A172 (cell line): ENCODE measurements at places on chromosomes 13 and 19.

- no peak for DNase-seq
Measured at GRCh38 chr13:103099722-103100293, 33.6 kb upstream of the SLC10A2 start.

DNA sequence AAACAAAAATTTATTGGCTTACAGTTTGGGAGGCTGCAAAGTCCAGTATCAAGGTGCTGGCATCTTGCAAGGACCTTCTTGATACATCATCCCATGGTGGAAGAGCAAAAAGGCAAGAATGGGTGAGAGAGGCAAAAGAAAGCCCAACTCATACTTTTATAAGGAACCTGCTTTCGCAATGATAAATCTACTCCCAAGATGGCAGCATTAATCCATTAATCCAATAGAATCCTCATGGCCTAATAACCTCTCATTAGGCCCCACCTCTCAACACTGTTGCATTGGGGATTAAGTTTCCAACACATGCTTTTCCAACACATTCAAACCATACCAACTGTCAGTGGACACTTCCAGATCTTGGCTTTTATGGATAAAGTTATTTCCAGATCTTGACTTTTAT, 48.7 kb upstream of the ZNF507 start:
- no peak for DNase-seq

DNA sequence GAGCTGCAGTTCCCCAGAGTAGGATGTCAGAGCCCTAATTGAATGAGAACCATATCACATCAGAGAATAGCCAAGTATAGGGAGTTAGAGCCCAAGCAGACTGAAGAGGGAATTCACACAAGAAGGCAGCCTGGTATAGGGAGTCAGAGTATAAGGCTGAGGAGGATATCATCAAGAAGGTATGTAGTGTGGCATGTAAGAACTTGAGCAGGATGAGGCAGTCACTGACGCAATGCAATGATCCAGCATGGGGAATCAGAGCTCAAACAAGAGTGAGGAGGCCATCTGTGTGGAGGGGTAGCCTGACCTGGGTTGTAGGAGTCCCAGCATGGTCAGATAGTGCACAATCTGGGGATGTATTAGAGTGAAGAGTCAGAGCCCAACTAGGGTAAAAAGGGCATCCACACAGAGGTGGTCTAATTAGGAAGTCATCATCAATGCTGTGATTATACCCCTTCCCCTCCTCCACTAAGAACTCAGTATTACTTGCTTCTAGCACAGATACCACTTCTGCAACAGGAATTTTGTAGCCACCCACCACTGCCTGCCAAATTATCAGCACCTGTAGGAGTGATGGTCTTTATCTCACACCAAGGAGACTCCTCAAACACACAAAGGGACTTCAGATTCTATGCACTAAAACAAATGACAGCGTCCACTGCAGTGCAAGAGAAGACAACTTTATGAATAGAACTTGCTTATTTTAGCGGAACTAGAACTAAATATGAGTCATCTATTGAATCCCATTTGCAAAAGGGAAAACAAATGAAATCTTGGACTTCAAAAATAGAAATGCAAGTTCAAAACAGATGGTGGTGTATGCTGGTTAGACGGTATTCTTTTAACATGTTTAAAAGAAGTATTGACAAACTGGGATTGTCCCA, 107.2 kb downstream of the FNDC3A start:
- DNase-seq = no peak

DNA sequence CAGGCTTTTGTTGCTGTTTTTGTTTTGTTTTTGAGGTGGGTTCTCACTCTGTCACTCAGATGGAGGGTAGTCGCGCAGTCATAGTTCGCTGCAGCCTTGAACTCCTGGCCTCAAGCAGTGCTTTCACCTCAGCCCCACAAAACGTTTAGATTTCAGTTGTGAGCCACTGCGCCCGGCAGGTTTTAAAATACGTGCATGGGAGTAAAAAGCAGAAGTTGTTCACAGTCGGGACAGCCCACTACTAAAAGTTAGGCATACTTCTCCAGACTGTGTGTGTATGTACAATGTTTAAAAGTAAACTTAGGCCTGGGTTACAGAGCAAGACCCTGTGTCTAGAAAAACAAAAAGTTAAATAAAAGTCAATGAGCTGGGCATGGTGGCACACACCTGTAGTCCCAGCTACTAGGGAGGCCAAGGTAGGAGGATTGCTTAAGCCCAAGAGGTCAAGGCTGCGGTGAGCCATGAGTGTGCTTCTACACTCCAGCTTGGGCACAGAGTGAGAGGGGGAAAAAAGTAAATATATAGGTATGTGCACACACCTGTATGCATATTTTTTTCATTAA, 6.1 kb downstream of the SAFB start:
- no peak for DNase-seq

- DNase-seq = no peak
Measured at GRCh38 chr13:99908140-99908803, 63.3 kb downstream of the ZIC5 start.

GRCh38 chr13:110187641-110188161, 119.3 kb downstream of the COL4A1 start:
- DNase-seq = peak; percentile 70
